SK-N-DZ (cell line): ENCODE measurements at places on chromosomes 2 and 18.
A peak's percentile ranks its signal among the peaks of the same experiment; 100 is the strongest.

- no peak for DNase-seq
Measured at GRCh38 chr2:100957996-100958653, 44.0 kb upstream of the RPL31 start.

DNA sequence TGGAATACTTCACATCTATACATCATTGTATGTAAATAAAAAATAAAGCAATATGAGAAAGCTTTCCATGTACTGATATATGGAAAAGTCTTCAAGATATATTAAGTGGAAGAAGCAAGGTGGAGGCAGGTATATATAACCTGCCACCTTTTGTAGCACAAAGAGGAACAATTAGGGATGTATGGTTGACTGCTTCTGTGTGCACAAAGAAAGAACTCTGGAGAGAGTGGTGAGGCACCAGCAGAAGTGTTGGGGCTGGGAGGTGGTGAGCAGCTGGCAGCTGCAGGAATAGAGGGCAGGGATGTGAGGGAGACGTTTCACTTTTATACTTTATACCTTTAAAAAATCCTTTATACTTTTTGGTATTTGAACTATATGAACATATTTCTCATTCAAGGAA lies 26.1 kb downstream of the KIF5C start:
- DNase-seq, result no peak

- no peak for DNase-seq
Measured at GRCh38 chr2:45741161-45741850, 89.8 kb downstream of the PRKCE start.

GRCh38 chr2:109094144-109094543 lies 34.9 kb upstream of the SH3RF3 start:
- no peak for DNase-seq

DNA sequence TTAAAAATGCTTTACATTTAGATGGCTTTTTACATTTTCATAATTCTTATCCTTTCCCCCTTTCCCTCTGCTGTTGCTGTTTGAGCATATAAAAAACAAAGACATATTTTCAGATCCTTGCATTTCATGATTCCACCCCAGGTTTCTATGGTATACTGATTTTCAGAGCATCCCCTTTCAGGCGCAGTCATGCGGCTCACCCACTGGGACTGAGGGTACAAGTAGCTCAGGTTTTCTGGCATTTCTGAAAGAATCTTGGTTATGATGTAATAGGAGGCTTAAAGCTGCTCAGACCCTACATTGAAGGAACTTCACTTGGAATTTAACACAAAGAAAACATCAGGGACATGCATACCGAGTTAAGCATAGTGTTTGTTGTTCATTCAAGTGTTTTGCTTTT lies 310.8 kb downstream of the ETAA1 start:
- no peak for DNase-seq

- DNase-seq, result no peak
Measured at GRCh38 chr2:144605231-144605840, 85.4 kb upstream of the ZEB2 start.

DNA sequence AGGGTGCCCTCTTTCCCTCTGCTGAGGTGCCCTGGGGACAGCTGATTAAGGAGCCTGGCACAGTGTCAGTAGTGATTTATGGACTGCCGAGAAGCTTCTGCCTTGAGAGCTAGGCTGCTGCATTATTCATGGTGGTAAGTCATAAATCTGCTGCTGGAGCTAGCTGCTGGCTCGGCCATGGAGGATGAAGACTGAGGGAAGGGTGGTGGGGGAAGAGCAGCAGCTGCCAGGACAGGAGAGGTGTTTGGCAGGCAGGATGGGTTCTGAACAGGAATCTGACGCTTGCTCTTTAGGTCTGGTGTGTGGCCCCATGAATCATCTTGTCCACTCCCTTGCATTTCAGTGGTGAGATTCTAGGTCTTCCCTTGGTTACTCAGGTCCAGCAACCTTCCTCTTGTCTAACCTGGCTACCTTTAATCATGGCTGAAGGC lies 296.3 kb downstream of the DYSF start:
- DNase-seq, result no peak

- DNase-seq, result peak; percentile 8
Measured at GRCh38 chr18:46793565-46793964, 36.7 kb upstream of the ST8SIA5 start.

GRCh38 chr2:201148434-201148990 lies 32.5 kb downstream of the CFLAR start:
- DNase-seq, result no peak

DNA sequence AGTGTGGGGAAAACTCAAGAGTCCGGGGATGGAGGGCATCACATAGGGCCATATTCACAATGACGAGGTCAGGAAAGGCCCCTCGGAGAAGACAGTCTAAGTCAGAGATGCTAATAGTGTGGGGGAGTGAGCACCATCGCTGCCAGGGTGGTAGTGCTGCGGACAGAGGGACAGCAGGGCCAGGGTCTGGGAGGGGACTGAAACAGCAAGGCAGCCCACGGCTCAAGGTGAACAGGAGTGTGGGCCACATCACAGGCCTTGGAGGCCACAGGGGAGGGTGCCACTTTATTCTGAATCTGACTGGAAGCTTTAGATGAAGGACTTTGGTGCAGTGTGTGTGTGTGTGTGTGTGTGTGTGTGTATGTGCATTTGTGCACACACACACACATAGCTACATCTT lies 130.9 kb upstream of the GLI2 start:
- no peak for DNase-seq

GRCh38 chr18:57581301-57581934 lies 5.1 kb downstream of the FECH start:
- DNase-seq, result no peak

GRCh38 chr18:48303883-48304282 lies 105.3 kb downstream of the ZBTB7C start:
- no peak for DNase-seq

DNA sequence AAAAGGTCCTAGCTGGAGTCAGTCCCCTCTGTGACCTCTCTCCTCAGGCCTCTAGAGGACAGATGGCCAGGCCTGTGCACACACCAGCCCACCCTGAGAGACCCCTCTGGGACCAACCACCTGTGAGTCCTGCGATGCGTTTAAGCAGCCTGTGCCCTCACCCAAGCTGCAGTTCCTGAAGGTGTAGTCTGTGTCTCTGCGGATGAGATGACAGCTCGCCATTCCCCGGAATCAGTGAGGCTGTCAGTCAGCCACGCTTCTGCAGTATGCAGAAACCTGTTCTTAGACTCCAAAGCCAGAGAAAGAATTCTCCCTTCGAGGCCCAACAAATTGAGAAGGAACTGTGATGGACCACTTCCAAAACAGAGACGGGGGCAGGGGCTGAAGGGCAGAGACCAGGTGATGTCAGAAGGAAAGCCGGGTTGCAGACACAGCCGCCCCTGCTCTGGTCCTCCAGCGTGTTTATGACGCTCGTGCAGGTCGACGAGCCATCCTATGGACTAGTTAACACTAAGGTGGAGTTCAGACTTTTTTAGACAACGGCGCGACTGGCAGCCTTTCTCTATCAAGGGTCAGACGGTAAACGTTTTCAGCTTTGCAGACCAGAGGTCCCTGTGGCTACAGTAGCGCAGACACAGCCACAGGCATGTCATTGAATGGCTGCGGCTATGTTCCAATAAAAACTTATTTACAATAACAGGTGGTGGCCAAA lies 10.2 kb downstream of the MTERF4 start:
- DNase-seq, result no peak

- DNase-seq, result no peak
Measured at GRCh38 chr2:176560296-176560695, 291.1 kb downstream of the MTX2 start.

- no peak for DNase-seq
Measured at GRCh38 chr2:165794536-165794928, 485 bp upstream of the GALNT3 start.

- DNase-seq, result no peak
Measured at GRCh38 chr2:6475155-6475940, 390.4 kb downstream of the CMPK2 start.

DNA sequence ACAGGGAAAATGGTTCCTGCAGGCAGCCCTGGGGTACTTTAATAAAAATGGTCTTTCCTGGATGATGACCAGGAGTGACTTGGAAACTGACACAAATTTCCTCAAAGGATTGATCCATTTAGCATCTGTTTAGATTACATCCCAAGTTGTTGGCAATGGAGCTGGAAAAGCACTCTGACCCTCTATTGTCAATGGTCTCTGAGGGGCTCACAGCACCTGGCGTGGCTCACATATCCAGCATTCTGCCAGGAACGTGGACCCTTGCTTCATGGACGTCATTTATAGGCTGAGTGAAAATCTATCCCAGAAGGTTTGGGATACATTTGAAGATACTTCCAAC lies 43.8 kb downstream of the SERTAD2 start:
- no peak for DNase-seq

GRCh38 chr2:67927501-67927900 lies 135.3 kb downstream of the C1D start:
- no peak for DNase-seq

- no peak for DNase-seq
Measured at GRCh38 chr2:240886023-240886565, 9.9 kb downstream of the MAB21L4 start.
